GM10248 (cell line): ENCODE measurements at places on chromosomes 12 and 14.

DNA sequence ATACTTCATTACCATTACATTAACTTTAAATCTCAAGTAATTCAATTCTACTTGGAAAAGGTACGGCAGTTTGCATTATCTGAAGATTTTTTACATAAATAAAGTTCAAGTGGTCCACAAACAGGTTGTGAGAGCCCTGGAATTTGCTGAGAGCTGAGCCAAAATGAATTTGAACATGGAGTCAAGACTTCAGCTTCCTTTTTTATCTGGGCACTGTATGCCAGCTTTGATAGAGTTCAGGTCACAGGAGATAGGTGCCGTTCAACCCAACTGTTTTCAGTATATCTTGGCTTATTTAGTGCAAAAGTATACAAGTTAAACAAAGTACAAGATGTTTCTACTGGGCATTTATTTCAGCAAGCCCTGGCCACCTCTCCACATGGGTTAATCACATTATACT lies 28.8 kb downstream of the HNRNPC start:
- DNase-seq = no peak

- no peak for DNase-seq
These were observed 310.7 kb downstream of the AEBP2 start for GRCh38 chr12:19749906-19750574.

DNA sequence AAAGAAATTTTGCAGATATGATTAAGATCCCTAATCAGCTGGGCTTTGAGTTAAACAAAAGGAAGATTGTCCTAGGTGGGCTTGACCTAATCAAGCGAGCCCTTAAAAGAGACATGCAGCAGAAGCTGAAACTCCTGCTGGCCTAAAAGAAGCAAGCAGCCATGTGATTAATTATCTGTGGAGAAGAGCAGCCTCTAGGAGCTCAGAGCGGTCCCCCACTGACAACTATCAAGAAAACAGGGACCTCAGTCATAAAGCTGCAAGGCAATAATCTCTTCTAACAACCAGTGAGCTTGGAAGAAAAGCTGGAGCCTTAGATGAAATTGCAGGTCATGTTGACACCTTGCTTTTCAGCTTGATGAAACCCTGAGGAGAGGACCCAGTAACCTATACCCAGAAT lies 288.9 kb upstream of the CLEC14A start:
- no peak for DNase-seq

- no peak for DNase-seq
These were observed 85.1 kb downstream of the ACACB start for GRCh38 chr12:109201496-109201885.

- peak; percentile 60 for DNase-seq
These were observed 48.2 kb downstream of the ATF7 start for GRCh38 chr12:53577941-53578352.

- DNase-seq = peak; percentile 33
These were observed 7.2 kb downstream of the DTD2 start for GRCh38 chr14:31449971-31450610.

GRCh38 chr12:104626069-104626837 lies 169.5 kb downstream of the CHST11 start:
- no peak for DNase-seq

DNA sequence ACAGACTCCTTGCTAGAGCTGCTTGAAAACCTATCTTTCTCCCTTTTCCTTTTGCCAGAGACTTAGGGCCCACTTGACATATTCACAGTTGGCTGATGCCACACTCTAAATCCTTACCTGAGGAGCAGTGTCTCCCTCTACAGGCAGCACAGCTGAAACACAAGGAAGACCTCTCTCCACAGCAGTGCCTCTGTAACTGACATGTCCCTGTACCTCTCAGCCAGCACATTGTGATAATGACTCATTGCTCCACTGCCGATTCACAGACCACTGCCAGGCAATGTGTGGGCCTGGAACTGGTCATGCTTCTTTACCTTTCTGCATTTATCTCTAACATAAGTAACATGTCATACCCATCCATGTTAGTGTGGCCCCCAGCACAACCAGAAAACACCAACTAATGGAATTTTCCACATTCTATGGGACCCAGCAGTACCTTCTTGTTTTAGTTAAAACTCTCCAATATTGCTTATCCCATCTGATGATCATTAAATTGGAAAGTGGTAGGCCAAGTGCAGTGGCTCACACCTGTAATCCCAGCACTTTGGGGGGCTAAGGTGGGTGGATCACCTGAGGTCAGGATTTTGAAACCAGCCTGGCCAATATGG lies 56.5 kb downstream of the GTF2A1 start:
- DNase-seq = peak; percentile 57

GRCh38 chr12:123655420-123655819 lies 15.5 kb upstream of the TCTN2 start:
- DNase-seq = peak; percentile 47

- no peak for DNase-seq
These were observed 114.0 kb upstream of the SLC38A2 start for GRCh38 chr12:46486588-46486987.

DNA sequence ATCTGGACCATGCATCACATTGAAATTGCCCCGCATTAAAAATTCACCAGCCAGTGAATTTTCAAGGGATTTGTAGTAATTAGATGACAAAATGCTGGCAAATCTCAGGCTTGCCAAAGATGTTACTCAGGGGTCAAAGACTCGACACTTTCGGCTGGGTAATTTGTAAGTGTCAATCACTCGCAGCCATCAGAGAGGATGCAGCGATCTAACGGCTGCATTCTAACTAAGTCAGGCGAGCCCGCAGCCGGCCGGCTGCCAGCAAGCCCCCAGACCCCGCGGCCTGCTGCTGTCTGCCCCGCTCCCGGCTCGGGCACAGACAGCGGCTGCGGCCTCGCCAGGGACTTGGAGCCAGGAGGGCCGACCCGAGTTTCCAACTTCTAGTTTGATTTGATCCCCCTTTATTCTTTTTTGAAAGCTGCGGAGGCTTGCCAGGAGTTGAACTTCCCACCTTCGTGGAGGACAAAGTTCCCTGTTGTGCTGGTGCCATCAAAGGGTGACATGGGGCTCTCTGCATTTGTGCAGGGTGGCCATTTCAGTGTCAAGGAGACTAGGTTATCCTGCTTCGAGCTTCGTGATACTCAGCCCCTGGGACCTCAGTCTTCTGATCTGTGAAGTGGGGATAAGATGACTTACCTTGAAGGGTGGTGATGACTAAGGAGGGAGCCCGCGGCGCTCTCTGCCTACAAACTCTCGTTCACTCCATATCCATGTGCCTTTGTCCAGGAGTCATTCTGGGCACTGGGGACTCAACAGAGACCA lies 169.9 kb downstream of the RBM19 start:
- no peak for DNase-seq

DNA sequence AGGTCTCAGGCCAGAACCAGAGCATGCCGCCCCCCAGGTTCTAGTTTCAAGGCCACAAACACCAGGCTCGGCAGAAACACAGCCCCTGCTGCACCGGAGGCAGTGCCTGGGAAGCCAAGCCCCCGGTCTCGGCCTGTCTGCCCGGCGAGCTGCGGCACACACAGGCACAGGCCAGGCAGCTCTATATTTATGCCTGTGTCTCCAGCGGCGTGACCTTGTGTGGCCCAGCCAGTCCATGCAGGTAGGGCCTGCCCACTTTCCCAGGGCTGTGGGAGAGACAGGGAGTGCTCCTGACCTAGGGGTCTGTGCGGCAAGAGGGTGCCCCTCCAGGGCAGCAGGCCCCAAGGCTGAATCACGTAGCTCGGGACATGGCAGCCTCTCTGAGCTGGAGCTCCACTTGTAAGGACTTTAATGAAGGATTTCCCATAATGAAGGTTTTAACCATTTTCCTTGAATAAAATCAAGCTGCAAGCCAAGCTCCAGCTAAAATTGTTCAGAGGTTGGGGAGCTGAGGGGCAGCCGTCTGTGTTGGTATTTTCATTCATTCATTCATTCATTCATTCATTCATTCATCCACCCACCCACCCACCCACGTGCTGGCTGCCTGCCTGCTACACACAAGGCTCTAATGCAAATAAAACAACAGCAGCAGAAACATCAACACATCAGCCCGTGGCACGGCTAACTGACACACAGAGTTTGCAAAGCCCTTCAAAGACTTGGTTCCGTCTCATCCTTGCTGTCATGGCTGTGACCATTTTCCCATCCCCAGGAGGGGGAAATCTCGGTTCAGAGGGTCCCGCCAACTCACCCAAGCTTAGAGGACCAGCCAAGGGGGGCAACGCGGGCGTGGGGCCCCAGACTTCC lies 92.0 kb downstream of the RFLNA start:
- DNase-seq = no peak

GRCh38 chr14:23171222-23171975 lies 12.1 kb downstream of the SLC7A8 start:
- DNase-seq = no peak

DNA sequence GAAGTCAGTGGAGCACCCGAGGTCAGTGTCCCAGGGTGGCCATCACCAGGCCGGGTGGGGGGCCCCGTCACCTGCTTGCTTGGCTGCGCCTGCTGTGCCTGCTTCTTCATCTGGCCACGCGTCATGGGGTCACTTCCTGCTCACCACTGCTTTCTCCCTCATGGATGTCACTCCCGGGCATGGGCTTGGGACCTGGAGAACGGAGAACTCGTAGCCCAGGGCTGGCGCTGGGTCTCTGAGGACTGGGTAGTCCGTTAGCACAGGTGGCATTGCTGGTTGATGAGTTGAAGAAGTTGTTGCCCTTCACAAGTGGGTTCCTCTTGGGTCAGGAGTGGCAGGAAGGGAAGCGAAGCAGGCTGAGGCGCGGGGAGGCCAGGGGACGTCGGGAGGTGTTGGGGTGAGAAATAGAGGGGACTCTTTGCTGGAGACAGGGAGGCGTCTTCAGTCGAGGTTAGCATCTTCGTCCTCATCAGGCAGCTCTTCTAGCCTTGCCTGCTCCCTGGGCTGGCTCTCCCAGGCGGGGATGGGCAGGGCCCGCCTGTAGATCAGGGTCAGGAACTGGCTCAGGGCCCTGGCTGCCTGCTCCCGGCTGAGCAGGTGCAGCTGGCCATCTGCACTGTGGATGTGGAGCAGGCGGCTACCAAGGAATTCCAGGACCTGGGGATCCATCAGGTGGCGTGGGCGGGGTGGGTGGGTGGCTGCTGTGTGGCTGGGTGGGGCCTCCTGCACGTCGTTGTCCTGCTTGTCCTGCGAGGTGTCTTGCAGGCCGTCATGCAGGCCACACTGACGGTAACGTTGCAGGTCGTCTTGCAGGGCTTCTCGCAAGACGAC lies 23.0 kb downstream of the RTL1 start:
- DNase-seq = no peak

- no peak for DNase-seq
These were observed 183.1 kb downstream of the PHLDA1 start for GRCh38 chr12:75848431-75848925.

GRCh38 chr14:21191809-21192446 lies 36.1 kb upstream of the OR5AU1 start:
- DNase-seq = peak; percentile 73

GRCh38 chr14:83988275-83988674 lies 1541.7 kb upstream of the FLRT2 start:
- no peak for DNase-seq

DNA sequence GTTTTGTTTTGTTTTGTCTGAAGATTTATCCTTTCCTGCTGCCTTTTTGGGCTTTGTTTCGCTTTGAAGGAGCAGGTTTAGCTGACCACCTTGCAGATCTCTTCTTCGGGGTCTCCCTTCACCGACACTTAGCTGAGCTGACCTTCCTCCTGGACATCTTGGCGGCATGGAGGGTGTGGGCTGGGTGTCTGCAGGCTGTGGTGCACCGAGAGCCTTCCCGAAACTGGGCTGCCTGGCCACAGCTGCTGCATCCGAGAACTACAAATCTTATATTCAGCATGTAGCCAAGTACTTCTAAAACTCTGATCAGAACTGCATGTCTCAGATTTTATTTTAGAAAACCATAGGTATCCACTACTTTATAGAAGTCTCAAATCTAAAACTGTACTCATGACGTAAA lies 84.9 kb downstream of the PPFIBP1 start:
- DNase-seq = no peak

GRCh38 chr14:36068777-36069534 lies 107.6 kb downstream of the PTCSC3 start:
- no peak for DNase-seq

DNA sequence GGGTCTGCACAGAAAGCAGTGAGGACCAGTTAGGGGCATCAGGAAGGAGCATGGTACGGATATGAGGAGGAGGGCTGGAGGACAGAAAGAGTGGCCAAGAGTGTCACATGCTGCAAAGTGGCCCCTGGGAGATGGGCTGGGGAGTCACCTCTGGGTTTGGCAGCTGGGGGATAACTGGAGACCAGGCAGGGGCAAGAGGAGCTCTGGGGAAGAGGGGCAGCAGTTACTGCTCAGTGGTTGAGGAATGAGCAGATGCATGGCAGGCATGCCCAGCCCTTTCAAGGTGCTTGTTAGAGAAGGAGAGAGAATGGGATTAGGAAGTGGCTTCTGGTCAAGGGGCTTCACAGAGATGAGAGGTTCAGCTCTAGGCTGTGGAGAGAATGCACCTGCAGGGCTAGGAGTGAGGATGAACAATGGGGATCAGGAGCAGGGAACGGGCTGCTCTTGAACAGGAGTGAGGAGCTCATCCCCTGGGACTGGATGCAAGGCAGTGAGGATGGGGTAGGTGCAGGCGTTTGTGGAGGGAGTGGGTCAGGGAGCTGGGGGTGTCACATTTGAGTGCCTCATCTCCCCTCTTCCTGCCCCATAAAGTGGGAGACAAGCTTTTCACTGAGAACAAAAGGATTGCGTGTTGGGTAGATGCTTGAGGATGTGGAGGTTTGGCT lies 127.5 kb downstream of the PAPOLA start:
- no peak for DNase-seq

- no peak for DNase-seq
These were observed 54.0 kb upstream of the BBS10 start for GRCh38 chr12:76402259-76402658.

DNA sequence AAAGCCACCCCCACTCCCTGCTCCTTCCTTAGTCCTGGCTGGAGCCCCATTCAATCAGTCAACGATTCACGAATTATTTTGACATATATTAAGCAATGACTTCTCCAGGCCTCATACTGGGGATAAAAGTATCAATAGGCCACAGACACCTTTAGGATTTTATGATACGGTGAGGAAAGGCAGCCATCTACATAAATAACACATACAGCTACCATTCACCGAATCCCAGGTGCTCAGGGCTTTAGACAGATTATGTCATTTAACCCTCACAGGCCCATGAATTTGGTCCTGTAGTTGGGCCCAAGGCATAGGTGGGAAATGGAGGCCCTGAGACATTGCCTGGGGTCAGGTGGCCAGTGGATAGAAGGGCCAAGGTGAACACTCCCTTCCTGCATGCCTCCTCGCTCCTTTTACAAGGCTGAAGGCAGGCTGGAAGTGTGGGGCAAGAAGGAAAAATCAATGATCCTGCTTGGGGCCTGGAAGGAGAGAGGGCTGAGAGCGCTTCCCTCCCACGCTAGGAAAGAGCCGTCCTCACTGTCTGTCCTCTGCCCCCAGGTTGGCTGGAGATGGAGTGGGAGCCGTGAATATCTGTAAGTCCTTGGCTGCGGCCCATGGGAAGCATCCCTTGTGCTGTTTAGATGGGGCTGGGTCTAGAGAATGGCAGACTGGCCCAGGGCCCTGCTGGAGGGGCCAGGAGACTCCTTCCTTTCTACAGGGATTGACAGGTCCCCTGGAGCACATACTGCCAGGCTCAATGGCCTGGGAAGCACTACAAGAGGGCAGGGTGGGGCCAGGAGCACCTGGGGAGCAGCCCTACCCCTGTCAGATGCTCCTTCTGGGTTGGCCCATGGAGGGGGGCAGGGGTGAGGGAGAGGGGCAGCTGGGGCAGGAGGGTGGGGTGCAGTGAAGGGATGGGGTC lies 14.8 kb downstream of the KRT7 start:
- DNase-seq = no peak

- no peak for DNase-seq
These were observed 65.8 kb downstream of the RIC8B start for GRCh38 chr12:106840243-106840642.
